ENCODE measurements at places on chromosomes 3 and 15.

DNA sequence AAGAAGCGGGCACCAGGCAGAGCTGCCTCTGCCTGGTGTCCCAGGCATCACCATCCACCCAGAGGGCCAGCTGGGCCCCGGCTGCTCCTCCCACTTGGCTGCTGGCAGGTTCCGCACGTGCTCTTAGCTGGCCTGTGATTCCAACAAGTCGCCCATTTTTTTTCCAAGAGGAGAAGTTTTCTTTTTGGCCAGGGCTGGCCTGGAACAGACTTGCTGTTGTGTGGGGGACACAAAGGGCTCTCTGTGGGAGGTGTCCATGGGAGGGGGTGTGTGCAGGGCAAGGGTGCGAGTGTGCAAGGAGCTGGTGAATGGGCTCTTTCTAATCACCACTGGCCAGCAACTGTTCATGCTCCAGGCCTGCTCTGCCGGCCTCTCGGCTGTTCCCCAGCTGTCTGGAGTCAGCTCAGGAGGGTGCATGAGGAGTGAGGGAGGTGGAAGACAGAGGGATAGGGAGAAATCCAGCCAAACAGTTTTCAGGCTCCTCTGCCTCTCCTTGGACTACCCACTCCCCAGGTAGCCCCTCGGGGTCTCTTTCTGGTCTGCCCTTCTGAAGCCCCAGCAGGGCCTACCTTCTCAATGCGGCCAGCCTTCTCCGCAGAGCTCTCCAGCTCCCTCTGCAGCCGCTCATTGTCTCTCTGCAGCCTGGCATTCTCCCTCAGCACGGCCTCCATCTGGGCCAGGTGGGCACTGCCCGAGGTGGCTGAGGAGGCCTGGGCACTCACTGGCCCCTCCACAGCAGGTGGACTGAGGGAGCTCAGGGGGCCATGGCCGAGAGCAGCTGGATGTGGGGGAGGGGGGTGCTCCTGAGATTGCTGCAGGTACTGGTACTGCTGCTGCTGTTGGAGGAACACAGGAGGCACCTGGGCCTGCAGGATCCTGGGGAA lies 7.1 kb downstream of the AMOTL2 start:
- no peak for DNase-seq

DNA sequence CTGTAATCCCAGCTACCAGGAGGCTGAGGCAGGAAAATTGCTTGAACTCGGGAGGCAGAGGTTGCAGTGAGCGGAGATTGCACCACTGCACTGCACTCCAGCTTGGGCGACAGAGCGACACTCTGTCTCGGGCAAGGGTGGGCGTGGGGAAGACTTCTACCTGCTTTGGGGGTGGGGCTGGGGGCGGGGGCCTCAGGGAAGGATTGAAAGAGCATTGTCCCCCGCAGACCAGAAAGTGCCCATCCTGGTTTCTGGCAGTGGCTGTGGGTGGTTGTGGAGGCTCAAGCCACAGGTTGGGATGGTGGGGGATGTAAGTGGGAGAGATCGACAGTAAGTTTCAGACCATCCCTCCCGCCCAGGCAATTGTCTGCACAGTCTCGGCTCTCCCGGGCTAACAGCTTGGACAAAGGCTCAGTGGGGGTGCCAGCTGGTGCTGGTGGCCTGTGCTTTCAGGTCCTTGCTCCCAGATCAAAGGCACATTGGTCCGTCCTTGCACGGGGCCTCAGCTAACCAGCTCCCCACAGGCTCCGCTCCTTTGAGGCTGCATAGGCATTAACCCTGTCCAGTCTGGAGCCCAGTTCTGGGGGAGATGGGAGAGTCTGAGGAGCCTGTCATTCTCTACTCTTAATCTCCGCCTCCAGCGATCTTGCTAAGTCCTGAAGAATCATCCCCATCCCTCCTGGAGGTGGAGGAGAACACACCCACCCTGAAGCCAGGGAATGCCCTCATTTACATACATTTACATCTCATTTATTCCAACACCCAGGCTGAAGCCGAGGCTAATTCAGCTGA lies 8.6 kb downstream of the SCN5A start:
- DNase-seq: no peak

- DNase-seq: no peak
These were observed 33.2 kb downstream of the HOMER2 start for GRCh38 chr15:82919231-82919886.

- no peak for DNase-seq
These were observed 27.9 kb upstream of the SFMBT1 start for GRCh38 chr3:53073553-53074365.

DNA sequence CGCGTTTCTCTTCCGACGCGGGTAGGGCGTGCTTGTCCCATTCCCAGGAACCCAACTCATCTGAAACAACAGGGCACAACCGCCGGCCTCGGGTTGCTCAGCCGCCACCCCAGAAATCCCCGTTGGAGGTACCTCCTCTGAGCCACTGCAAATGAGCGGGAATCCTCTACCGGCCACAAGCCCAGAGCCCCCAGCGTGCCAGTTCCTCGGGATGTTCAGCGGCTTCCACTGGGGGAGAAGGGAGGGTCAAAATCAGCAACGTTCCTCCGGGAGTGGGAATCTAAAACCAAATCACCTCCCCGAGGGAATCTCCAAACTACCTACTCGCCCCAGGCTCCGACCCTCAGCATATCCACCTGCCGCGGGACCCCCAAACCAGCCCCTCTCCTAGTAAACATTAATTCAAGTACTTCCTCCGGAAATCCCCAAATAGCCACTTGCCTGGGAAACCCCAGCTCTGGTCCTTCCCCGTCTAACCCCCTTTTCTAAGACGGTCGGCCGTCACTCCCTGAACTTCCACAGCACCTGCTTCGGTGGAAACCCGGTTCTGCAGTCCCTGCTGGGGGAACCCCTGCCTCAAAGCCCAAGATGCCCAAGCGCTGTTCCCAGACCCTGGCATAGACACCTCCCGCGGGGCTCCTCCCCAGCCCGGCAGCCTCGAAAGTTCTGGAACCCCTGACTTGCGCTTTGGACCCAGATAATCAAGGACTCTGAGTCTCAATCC lies 887 bp downstream of the OXTR start:
- DNase-seq: no peak

- peak; percentile 48 for DNase-seq
These were observed 2.7 kb downstream of the LIPH start for GRCh38 chr3:185549651-185550111.

GRCh38 chr15:25208735-25209134 lies 230.1 kb downstream of the UBE3A start:
- no peak for DNase-seq

GRCh38 chr3:71978150-71978721 lies 193.3 kb upstream of the PROK2 start:
- no peak for DNase-seq

GRCh38 chr3:145704020-145704419 lies 457.0 kb downstream of the PLOD2 start:
- DNase-seq: no peak

DNA sequence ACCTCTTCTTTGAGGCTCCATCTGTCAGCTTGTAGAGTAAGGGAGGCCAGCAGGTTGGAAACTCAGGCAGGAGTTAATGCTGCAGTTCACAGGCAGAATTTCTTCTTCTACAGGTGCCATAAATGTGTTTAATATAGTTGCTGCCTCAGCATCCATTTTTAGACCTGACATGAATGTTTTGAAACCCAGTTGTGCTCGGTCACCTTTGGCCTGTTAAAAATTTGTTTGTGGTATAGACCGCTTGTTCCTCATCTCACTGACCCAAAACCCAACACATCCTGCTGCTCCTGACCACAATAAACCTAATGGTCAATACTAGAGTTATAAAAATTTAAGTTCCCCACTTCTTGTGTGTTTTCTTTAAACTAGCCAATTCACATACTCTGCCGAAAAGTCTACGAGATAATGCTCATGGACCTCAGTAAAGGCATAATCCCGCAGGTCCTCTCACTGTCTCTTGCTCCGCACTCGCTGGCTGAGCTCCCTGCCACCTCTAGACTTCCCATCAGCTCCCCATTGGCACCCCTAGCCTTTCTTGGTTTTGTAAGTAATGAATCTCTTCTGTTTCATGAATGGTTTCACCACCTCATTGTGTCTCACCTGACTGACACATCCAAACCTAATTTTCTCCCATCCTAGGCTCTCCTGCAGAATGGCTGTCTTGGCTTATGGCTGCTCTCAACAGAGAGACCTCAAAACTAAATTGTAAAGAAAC lies 138.5 kb upstream of the STRIT1 start:
- DNase-seq: no peak

DNA sequence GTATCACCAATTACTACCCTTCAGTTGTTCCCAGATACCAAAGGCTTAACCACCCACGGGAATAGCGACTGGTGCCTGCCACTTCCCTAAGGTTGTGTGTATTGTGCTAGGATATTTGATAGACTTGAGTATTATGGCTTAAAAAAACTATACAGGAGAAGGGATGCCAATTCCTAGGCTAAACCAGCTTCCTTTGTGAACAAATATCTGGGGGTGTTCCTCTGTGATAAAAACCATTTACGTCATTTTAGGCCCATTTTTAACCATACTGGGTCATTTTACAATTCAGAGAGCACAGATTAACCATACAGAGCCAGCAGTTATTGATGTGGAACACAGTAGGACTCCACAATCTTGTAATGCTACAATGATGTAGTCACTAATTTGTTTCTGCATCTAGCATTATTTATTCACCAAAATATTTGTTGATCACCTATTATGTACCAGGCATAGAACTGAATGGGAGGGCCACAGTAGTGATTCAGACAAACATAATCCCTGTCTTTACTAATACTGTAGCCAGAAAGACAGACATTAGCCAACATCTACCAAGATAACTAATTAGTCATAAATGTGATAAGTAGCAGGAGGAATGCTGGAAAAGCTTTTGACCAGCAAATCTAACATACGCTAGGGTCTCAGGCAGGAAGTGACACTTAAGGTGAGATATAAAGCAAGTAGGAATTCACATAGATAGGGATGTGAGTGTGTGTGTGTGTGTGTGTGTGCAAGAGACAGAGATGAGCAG lies 184.8 kb downstream of the MECOM start:
- DNase-seq: peak; percentile 14

DNA sequence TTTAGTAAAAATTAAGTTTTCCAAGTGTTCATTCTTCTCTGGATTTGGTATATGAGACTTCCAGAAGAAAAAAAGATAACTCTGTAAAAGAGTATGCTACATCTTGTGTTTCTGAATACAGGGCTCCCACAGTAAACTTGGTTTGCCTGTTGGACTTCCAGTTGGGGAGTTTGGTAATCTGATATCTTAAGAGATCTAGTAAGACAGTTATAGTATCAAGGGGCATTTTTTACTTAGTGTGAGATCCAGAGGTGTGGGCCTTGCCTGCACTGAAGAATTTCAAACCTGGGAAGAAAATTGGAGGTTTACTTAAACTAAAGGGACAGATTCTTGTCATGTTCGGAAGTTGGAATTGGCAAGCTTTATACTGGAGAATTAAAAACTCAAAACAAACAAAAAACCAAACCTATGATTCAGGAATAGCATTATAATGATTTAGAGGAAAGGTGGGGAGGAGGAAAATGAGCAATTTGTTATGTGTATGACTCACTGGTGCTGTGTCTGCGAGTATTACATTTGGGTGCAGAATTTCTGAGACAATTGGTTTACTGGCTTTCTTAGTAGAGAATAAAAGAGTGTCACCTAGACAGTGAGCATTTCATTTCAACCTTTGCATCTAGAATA lies 58.9 kb upstream of the ULK4 start:
- peak; percentile 83 for DNase-seq

- no peak for DNase-seq
These were observed 120.1 kb upstream of the SPATA12 start for GRCh38 chr3:56940321-56940720.

DNA sequence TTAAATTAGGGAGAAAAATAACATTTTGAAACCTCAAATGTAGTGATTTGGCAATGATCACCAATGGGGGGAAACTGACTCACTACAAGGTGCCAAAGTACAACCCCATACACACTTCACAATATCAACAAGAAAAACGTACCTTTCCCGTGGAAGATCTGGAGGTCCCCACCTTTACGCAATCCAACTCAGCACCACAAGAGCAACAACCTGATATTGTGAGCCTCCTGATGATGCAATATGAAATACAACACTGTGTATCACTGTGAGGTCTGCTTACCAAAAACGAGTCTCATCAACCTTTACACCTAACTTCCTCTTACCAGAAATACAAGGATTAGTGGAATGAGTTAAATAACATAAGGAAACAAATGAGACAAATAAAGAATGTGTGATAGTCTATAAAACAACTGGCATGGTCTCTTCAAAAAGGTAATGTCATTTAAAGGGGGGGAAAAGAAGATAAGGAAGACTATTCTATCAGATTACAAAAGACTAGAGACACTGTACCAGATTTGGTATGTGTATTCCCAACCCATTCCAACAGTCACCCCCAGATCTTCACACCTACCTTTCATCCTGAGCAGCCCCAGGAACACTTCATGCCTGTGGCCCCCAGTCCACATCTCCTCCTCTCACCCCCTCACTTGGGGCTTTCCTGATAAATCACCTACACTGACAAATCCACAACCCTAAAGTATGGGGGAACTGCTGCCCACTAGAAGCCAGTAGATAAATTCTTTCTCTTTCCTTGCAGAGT lies 27.7 kb downstream of the DLG1 start:
- DNase-seq: peak; percentile 29

- peak; percentile 83 for DNase-seq
These were observed 9.7 kb upstream of the EIF1B start for GRCh38 chr3:40299721-40300335.

DNA sequence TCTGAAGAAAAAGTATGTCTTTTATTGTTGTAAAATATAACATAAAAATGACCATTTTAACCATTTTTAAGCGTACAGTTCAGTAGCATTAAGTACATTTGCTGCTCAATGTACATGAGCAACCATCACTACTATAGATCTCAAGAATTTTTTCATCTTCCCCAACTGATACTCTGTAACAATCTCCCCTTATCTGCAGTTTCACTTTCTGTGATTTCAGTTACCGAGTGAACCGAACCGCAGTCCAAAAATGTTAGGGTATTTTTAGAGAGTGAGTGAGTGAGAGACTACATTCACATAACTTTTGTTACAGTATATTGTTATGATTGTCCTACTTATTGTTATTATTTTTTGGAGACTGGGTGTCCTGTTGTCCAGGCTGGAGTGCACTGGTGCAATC lies 9.0 kb upstream of the SLC25A26 start:
- DNase-seq: no peak

DNA sequence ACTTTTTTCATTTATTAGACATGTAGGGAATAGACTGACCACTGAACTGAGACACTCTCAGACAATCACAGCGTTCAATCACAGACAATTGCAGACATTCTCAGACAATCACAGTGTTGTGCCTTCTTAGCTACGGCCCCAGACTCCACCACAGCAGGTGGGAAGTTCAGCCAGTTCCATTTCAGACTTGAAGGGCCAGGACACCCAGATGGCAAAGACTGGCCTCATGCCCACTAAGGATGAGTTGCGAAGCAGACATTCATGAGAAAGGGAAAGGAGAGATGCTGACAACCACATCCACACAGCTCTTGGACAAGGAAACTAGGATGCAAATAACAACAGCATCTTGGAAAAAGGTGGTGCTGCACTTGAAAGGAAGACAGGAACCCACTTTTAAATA lies 21.9 kb upstream of the ALDH1L1 start:
- DNase-seq: no peak

DNA sequence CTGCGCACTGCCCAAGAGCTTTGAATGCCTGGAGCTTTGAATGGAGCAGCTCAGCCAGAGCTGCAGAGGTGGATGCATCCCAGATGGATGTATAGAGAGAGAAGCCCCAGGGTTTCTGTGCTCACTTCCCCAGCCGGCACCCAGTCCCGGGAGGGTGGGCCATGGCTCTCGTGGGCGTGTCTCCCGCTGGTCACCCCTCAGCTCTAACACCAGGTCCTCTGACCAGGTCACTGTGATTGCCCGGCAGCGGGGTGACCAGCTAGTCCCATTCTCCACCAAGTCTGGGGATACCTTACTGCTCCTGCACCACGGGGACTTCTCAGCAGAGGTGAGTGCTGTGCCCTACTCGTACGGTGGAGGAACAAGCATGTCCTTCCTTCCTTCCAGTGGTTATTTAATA lies 10.7 kb downstream of the TMEM43 start:
- no peak for DNase-seq

- no peak for DNase-seq
These were observed 57.1 kb upstream of the CMTM8 start for GRCh38 chr3:32181365-32181764.

Measured in IMR-90 (cell line).